ENCODE measurements at places on chromosomes 6 and 20.
A peak's percentile ranks its signal among the peaks of the same experiment; 100 is the strongest.

GRCh38 chr6:95133578-95133977, 443.8 kb upstream of the MANEA start:
- DNase-seq = no peak

- no peak for DNase-seq
Observed at GRCh38 chr20:35004749-35005462, 49.2 kb downstream of the MYH7B start.

GRCh38 chr20:23533161-23533560, 35.1 kb downstream of the CST9L start:
- DNase-seq = no peak

DNA sequence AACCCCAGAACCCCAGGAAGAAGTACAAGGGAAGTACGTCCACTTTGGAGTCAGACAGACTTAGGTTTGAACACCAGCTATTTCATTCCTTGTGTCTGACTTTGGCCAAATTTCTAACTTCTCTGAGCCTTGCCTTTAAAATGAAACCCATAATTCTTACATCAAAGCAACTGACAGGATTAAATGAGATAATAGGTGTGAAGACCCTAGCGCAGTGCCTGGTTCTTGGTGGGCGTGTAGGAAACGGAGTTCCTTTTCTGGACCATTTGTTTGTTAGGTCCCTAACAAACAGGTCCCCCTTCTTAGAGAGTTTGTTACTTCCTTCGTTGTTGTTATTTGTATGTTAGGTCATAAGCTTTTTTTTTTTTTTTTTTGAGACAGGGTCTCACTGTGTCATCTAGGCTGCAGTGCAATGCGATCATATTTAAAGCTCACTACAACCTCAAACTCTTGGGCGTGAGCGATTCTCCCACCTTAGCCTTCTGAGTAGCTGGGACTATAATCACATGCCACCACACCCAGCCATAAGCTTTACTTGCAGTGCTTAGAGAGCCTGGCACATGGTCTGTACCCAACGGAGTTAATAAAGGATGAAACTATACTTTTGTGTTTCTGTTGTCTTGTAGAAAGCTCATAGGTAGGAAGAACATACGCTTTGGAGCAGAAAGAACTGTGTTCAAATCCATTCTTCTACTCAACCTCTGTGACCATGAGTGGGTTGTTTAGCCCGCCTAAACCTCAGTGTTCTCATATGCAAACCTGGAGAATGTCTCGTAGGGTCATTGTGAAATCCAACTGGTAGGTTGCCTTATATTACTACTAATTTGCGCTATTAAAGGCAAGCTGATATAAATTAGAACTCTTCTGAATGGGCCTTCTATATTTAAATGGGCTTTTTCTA, 21.8 kb upstream of the MROH8 start:
- DNase-seq = no peak

- no peak for DNase-seq
Observed at GRCh38 chr6:156601152-156602065, 175.8 kb upstream of the ARID1B start.

- no peak for DNase-seq
Observed at GRCh38 chr6:44176130-44176761, 17.6 kb downstream of the CAPN11 start.

GRCh38 chr6:123777563-123777962, 26.1 kb upstream of the NKAIN2 start:
- DNase-seq = no peak

GRCh38 chr6:41674231-41675000, 36.1 kb downstream of the MDFI start:
- DNase-seq = no peak

DNA sequence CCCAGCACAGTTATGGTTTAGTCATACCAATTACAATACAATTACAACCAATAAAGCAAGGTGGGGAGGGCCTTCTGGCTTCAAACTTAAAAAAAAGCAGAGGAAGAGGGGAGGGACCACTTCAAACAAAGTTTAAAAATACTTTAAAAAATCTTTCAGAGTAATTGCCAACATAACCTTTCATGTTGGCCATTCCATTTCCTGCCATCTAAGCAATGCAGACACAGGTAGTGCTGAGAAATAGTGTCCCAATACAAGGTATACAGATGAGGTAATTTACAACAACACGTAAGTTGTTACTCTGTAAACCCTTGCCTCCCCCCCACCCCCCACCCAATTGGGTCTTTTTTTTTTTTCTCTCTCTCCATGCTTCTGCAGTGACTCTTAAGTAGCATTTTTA, 18.8 kb upstream of the TBC1D20 start:
- DNase-seq = no peak

DNA sequence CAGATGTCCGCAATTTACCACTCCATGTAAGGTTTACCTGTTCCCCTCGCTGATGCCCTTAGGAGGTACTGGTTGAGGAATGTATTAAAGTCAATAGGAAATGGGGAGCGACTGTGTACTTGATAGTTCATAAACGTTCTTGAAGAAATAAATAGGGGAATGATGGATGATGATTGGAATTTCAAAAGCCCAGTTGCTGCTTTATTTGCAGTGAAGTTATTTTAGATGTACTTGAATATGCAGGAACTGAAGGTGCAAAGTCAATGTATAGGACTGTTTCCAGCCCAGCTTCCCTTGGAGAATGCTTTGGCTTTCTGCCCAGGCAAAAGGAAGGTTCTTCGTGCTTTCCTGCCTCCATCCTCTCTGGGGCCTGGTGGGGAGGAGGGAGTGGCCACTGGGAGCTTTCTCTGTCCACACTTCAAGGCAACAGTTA, 19.8 kb downstream of the ADGRF5 start:
- no peak for DNase-seq

DNA sequence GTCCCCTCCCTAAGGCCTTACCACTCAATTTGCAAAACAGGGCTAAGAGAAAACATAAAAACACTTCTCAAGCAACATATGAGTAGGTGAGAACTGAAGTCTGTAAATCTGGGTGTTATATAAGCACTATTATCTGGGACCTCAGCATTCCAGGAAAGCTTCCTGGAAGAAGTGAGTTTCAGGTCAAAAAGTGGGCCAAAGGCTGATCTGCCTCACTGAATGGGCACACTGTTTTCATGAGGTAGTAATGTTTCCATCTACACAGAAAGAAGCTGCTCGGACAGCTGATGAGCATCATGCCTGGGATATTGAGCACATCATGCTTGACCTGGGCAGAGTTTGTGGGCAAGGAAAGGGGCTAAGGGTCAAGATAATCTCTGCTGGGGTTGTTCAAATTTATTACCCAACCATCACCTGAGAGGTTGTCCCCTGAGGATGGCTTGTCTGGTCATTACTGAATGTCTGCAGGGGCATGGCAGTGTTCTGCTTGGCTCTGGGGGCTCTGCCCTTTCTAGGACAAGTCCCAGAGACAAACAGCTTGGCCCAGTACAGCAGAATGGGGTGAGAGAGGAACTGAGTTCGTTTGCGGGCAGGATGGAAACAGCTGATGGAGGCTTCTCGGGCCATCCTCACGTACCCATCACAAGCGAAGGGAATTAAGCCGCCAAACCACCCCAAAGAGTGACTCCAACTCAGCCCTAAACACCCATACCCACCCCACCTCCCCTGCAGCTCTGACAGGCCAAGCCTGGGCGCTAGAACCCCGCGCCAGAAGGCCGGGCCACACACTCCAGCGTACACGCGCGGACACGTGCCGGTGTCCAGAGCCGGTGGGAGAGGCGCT, 1.2 kb upstream of the SYNJ2 start:
- DNase-seq = peak; percentile 23

DNA sequence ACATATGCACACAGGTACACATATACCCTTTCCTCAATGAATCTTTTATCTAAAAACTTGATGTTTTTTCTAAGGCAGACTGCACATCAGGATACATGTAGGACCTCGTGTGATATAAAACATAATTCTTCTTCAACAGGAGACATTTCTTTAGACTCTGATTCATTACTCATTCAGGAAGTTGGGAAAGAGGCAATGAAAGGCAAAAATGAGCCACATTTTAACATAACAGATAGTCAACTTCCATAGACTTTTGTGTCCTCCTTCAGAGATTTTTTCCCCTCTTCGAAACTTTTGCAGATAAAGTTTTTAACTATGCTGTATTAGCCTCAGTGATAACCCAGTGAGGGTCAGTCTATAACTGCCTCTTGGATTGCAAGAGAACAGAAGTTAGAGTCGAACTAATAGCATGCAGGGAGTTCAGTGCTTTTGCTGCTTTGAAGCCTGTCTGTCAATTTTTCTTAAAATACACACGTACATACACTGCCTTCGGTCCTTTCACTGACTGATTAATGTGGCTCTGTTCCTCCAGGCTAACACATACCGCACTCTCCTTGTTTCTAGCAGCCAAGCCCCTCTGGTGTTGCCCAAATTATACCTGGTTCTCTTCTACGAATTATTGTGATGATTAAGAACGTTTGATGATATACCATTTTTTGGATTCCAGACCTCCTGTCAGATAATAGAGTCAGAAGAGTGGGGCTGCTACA, 562.5 kb upstream of the MAP3K7 start:
- no peak for DNase-seq

DNA sequence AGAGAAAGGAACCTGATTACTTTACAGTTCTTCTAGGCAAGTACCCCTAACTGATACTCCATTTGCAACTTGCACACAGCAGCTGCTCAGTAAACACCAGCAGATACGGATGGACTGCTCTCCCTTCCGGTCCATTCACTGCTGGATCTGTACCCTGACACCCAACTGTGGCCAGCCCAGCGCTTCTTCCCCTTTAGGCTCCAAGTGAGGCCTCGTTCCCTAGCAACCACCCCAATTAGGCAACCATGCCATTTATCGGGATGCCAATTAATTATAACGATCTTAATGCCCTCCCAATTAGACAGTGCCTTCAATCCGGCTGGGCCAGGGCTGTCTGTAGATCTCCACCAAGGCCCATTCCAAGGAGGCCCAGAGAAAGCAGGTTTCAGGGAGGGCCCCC, 3.2 kb downstream of the SULF2 start:
- DNase-seq = peak; percentile 22

- DNase-seq = no peak
Observed at GRCh38 chr20:16215041-16215440, 358.2 kb downstream of the KIF16B start.

GRCh38 chr6:134175532-134176263, 123.3 kb upstream of the SLC2A12 start:
- no peak for DNase-seq

DNA sequence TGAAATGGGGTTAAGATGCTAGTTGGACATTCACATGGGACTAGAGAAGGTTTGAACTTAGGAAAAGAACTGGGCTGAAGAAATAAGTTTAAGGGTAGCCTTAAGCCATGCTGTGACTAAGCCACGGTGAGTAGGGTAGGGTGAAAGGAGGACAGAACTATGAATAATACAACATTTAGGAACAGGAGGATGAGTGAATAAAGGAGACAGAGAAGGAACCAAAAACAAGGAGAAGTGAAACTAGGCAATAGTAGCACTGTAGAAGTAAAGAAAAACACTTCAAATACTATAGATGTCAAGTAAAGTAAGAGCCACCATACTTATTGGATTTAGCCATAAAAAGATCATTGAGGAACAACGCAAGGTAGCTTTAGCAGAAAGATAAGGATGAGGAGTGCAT, 111.2 kb downstream of the KCNQ5 start:
- no peak for DNase-seq

GRCh38 chr20:12053353-12053752, 135.7 kb downstream of the BTBD3 start:
- no peak for DNase-seq

GRCh38 chr6:30679765-30680535, 6.5 kb downstream of the PPP1R18 start:
- no peak for DNase-seq

DNA sequence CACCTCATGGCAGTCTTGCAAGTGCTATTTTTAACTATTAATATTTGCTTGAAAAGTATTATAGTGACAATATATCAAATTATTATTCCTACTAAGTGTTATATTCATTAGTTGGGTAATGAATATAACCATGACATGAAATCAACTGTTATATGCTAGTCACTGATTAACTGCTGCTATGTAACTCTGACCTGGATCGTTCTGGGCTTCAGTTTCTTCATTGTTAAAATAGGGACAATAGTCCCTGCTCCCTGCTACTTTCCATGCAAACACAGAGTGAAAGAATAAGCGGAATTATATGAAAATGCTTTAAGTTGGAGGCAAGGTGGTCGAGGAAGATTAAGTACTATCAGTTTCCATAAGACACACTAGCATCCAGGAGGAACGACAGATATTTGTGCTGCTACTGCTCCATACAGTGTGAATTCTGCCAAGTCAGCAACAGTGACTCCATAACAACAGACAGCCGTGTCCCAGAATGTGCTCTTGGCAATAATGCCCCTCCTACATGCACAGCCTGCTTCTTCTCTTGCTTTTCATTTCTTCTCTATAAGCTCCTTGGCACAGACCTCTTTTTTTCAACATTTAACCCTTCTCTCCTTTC, 107.2 kb downstream of the CHD6 start:
- DNase-seq = no peak

GRCh38 chr6:32096394-32097258, 12.5 kb downstream of the TNXB start:
- no peak for DNase-seq

- DNase-seq = peak; percentile 15
Observed at GRCh38 chr20:38685853-38686473, 38.3 kb upstream of the SLC32A1 start.

GRCh38 chr20:41387444-41387851, 20.8 kb upstream of the EMILIN3 start:
- no peak for DNase-seq

GRCh38 chr6:136147342-136147741, 102.8 kb downstream of the MTFR2 start:
- no peak for DNase-seq

DNA sequence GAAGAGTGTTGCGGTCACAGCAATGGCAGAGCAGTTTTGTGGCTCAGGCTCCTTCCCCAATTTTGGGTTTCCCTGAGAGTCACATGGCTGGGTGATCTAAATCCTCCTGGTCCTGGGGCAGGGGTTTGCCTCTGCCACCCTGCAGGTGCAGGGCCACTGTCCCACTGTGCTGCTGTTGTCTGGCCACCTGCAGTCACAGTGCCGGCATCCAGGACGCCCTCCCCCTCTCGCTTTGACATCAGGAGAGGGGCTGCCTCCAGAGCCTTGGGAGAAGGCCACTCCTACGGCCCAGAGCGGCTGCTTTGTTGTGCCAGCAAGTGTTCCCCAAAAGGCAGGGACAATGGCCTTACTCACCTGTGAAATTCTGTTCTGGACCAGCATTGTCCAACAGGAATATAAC, 449.0 kb downstream of the QKI start:
- no peak for DNase-seq

GRCh38 chr20:17377231-17377630, 150.4 kb downstream of the PCSK2 start:
- DNase-seq = no peak

GRCh38 chr6:503610-504362, 112.2 kb downstream of the IRF4 start:
- DNase-seq = no peak

GRCh38 chr6:110495949-110496348, 19.5 kb upstream of the SLC22A16 start:
- no peak for DNase-seq

- DNase-seq = peak; percentile 11
Observed at GRCh38 chr6:134272374-134272773, 45.5 kb downstream of the SGK1 start.

GRCh38 chr6:2110504-2110903, 134.9 kb downstream of the GMDS start:
- DNase-seq = no peak
